ENCODE measurements at places on chromosomes 7 and 10.

DNA sequence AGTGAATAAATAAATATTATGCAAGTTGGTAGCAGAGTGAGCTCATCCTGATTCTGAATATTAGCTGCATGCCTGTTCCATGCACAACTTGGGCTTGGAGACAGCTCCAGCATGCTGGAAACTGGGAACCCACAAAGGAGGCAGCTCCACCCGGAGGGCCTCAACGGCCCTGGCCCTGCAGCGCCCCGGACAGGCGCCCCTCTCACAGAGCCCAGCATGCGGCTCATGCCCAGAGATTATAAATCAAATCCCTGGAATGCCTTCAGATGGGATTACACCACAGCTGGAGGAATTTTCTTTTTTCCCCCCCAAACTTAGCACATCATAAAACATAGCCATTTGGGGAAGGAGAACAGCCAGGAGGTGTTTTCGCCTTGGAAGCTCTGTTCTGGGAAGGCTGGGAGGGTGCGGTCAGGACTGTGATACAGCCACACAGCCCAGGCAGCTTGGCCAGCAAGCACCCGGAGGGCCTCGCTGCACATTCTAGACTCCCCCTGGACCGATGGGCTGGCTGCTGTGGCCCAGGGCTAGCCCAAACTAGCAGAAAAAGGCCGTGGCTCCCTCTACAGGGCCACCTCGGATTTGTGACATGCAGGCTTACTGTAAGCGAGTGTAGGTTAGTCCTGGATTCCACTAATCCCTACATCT, 102.4 kb downstream of the PTPN20 start:
- no peak for DNase-seq

DNA sequence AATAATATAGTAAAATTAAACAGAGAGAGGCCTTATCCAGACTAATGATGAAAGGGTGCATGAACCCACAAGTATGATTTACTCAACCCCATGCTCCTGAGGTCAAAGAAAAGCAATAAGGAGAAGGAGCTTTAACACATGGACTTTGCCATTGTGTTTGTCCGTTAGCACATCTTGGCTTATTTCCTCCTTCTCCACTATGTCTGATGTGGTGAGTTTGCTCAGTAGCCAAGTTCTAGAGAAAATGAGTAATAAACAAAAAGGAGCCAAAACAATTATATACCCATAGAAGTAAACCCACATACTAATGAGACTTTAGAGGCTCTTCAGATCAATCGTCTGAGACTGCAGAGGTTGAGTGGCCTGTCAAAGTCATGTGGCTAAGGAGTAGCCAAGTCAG, 26.1 kb upstream of the ADD3 start:
- DNase-seq = no peak

DNA sequence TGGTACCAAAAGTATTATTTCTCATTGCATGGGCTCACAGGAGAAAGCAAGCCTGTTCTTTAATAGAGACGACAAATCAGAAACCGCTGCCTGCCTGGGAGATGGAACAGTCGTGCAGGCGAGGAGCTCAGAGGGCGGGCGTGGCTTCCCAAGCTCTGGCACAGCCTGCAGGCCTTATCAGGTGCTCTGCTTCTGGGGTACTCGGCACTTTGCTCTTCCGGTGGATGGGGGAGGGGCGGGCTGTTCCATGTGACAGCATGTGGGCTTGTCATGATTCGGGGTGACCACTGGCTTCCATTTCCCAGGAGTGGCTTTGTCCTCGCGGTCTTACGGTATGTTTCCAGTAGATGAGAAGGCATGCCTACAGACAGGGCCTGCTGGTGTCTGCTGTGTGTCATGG, 228.6 kb downstream of the MGMT start:
- DNase-seq = no peak

DNA sequence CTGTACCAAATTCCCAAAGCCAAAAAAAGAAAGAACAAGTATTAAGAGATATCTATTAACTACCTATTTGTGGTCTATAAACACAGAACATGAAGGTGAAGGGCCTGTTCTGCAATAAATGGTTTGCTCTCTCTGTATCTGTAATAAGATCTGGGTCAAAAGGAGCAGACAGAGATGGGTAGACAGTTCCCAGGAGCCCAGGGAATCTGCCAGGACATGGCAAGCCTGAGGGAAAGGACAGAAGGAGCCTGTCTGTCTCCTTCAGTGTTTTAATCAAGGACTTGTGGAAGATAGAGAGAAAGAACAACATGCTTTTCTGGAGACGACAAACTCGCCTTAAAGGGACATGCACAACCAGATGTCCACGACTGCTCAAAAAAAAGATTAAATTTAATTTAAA, 165.7 kb downstream of the ELMO1 start:
- DNase-seq = no peak

GRCh38 chr7:40595129-40595528, 460.3 kb downstream of the SUGCT start:
- no peak for DNase-seq

- no peak for DNase-seq
Observed at GRCh38 chr7:35536396-35536826, 158.5 kb downstream of the HERPUD2 start.

DNA sequence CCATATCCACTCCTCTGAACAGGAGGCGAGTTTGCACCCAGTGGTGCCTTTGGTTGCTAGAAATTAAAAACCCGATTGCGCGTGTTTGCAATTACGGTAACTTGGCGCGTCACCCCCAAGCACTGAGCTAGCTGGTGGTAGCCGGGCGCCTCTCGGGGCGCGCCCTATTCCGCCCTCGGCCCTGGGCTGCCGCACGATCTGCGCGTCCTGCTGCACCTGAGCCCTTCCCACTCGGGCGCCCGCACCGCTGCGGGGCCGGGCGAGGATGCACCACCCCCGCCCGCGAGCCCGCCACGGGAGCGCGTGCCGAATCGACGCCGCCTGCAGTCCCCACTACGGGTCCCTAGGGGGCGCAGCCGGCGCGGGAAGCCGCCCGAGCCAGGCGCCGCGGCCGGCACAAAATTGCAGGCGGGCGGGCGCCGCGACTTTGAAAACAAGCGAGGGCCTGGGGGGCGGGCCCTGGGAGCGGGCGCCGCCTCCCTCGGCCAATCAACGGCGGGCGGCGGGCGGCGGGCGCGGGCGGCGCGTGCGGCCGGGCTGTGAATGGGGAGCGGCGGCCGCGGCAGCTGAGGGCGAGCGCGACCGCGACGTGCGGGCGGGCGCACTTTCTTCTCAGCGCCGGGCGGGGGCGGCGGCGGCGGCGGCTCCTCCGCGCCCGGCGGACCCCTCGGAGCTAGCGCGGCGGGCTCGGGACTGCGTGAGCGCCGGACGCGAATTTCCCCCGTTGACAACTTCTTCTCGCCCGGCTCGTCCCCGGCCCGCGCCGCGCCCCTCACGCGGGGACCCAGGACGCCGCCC, at the start of gene SDK1:
TSS of gene SDK1 (plus strand) at position 602 of the 798 bp plus-strand sequence. CDS start 335 bp downstream, outside the sequence.
- DNase-seq = peak; percentile 85

GRCh38 chr7:123666492-123666891, 10.8 kb downstream of the LMOD2 start:
- no peak for DNase-seq

DNA sequence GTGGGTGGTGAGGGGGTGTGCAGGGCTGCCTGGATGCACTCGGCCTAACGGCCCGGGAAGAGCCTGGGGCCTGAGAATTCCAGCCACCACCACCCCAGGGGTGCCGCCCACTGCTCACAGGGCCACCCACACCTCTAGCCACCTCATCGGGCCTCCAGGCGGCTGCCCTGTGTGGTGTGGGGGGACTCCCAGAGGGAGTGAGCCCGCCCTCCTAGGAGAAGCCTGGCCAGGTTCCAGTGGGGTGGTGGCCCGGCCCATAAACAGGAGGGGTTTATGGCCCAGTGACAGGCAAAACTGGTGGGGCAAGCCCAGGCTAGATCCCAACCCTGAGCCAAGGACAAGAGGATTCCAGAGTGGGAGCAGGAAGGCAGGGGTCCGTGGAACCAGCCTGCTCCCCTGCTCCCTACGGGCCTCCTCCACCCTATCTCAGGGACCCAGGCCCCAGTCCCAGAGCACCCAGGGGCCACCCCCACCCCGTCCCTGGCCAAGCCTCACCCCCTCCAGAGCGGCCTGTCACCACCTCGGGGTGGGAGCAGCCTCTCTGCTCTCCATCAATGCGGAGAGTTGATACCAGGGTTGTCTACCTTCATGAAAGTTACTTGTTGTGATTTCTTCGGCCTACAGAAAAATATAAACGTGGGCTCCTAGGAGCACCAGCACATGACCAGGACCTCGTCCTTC, 20.2 kb upstream of the PDGFA start:
- DNase-seq = no peak

DNA sequence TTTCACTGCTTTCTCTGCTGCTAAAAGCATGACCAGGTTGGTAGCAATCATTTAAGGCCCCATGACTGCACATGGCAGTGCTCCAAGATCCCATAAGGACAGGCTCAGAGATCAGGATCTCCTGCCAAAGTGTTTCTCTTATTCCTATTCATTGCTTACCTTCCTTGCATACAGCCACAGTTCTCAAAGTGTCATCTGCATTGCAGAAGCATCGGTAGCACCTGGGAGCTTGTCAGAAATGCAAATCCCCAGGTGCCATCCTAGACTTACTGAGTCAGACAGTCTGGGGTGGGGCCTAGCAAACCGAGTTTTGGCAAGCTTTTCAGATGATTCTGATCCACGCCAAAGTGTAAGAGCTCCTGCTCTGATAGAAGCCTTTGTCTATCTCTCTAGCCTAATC, 489.0 kb upstream of the AUTS2 start:
- no peak for DNase-seq

GRCh38 chr10:68251151-68251550, 19.2 kb upstream of the ATOH7 start:
- DNase-seq = no peak

DNA sequence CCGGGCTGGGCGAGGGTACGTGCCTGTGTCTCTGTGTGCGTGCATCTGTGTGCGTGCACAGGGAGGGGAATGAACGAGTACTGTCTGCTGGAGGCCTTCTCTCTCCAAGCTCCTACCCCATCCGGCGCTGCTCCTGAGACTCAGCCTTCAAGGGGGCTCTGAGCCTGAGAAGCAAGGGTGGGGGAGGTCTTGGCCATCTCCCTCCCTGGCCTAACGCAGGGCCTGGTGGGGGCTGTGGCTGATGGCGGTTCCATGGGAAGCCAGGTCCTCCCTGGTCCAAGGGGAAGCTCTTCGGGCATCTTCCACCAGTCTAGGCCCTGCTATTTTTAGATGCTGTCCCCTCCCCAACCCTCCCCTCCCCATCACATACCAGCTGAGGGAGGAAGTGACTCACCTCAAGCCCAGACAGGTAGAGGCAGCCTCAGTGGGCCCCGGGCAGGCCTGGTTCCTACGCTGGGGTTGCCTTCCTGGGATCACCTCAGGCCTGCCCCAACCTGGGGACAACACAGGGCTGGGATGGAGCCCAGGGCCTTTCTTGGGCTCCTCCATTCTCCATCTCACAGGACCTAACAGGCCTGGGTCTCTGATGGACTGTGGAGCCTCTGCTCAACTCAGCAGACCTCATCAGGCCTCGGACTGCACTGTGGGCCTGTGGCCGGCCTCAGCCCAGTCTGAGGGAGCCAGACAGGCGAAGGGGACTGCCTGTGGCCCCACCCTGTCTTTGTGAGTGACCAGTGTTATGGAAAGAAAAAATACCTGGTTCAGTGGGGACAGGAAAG, 32.2 kb downstream of the DNAJB12 start:
- DNase-seq = no peak

DNA sequence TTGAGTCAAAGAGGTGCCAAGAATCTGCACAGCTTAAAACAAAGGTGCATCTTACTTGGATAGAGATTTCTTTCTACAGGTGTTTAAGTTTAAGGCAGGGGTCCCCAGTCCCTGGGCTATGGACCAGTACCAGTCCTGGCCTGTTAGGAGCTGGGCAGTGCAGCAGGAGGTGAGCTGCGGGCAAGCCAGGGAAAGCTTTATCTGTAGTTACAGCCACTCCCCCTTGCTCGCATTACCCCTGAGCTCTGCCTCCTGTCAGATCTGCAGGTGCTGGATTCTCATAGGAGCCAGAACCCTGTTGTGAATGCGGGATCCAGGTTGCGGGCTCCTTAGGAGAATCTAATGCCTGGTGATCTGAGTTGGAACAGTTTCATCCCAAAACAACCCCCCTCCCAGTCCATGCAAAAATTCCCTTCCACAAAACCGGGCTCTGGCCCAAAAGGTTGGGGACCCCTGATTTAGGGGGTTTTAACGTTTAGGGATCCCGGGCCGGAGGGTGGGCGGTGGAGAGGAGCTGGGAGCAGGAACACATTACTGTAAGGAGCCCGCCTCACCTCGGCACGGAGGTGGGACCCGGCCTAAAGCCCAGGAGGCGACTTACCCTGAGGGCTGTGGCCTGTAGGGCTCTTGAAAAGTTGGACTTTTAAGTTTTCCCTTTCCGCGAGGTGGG, 60.2 kb downstream of the ZNF467 start:
- no peak for DNase-seq

DNA sequence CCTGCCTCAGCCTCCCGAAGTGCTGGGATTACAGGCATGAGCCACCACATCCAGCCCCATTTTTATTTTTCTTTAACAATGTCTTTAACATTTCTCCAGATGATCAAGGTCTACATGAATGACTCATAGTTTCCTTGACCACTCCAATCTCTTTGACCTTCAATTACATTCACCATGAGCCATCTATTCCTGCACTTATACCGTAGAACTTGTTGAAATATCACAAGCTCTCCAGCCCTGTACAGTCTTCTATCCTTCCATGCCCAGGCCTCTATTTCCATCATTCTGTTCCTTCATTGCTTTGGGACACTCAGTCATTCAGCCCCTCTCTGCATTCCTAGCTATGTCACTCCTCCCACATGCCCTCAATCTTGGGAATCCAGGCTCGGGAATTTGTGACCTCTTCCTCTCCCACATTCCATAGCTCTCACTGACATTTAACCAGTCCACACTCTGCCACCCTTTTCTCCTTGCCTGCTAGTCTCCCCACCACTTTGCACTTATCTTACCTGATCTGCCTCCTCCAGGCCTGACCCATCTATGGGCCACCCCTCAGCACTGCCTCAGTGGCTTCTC, 151.8 kb upstream of the STK17A start:
- no peak for DNase-seq

- DNase-seq = no peak
Observed at GRCh38 chr7:68073701-68074100, 1077.1 kb downstream of the TYW1 start.

DNA sequence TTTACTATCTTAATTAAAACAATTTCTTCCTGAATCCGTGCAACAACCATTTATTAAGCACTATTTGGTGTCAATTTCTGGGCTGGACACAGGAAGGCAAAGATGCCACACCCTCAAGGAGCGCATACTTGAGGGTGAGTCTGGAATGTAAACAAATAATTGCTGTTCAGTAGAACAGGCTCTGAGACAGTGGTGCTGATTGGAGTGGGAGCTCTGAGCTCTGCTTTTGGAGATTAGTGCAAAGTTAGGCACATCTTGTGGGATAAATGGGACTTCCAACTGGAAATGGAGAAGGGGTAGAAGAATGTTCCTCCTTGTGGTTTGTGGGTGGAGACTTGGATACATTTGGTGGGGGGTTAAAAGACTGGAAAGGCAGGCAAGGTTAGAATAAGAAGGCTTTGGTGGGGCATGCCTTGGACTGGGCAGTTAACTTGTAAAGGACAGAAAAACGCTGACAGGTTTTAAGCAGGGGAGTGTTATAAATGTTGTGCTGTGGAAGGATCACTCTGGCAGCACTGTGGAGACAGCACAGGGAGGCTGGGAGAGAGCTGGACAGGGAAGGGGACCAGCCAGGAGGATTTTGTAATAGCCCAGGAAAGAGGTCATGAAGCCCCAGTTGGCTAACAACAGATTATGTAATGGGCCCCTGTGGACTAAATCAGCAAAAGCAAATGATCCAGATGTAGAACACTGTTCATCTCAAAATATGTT, 80.7 kb downstream of the ZNF365 start:
- no peak for DNase-seq

Data from stimulated activated CD8-positive, alpha-beta memory T cell treated with anti-CD3 and anti-CD28 coated beads, Interleukin-15, amount 100 ng/mL, for 48 hours (primary cell).